Fibroblast of skin of right quadriceps (primary cell): ENCODE measurements at places on chromosomes 6 and 20.
A peak's percentile ranks its signal among the peaks of the same experiment; 100 is the strongest.

- no peak for DNase-seq
Observed at GRCh38 chr6:18431581-18431980, 44.4 kb downstream of the RNF144B start.

DNA sequence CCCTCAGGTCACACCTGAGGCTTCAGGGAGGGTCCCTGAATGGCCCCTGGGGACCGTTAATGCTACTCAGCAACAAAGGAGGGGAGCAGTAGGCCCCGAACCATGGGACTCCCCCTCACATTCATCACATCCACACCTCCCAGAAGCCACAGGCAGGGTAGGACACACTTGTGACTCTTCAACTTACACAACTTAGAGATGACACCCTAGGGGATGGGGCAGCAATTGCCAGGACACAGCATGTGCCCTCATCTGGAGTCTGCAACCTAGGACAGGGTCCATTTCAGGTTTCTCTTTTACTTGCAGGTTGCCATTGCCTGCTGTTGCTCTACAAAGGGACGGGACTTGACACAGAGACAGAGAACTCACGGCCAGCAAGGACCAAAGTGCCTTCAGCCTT is 770 bp downstream of the ULBP3 start:
- no peak for DNase-seq

GRCh38 chr20:62994869-62995281 is 11.9 kb downstream of the BHLHE23 start:
- DNase-seq: no peak

DNA sequence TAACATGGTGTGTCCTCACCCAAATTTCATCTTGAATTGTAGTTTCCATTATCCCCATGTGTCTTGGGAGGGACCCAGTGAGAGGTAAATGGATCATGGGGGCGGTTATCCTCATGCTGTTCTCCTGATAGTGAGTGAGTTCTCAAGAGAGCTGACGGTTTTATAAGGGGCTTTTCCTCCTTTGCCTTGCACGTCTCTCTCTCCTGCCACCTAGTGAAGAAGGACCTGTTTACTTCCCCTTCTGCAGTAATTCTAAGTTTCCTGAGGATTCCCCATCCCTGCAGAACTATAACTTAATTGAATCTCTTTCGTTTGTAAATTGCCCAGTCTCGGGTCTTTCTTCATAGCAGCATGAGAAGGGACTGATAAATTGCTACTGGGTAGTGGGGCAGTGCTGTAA is 789.3 kb downstream of the FRK start:
- no peak for DNase-seq

DNA sequence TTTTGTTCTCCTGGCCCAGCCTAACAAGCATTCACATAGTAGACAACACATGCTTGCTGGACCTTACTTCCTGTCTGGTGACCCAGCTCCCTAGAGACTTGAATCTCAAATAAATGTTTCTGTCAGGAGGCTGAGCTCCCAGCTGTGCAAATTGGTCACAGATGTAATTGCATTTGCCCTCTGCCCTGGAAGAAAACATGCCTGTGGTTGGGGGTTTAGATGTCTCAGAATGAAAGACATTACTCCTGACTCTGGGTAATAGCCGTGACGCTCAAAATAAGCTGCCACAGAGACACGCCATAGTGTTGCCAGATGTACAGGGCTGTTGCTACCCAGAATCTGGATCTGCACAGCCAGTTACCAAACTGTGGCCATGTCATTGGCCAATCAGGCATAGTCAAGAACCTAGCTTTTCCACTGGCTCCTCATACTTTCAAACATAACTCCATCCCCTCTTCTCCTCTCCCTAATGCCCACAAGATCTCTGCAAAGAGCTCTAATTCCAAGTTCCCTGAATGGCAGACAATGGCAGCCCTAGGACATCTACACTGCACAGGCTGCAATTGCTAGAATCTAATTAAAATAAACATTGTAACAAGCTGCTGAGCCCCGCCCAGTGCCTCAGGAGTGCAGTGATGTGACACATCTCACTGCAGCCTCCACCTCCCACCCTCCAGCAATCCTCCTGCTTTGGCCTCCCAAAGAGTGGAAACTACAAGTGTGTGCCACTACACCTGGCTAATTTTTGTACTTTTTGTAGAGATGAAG is 32.8 kb upstream of the GMPR start:
- DNase-seq: peak; percentile 95

GRCh38 chr6:34362176-34362575 is 30.3 kb downstream of the NUDT3 start:
- DNase-seq: no peak

DNA sequence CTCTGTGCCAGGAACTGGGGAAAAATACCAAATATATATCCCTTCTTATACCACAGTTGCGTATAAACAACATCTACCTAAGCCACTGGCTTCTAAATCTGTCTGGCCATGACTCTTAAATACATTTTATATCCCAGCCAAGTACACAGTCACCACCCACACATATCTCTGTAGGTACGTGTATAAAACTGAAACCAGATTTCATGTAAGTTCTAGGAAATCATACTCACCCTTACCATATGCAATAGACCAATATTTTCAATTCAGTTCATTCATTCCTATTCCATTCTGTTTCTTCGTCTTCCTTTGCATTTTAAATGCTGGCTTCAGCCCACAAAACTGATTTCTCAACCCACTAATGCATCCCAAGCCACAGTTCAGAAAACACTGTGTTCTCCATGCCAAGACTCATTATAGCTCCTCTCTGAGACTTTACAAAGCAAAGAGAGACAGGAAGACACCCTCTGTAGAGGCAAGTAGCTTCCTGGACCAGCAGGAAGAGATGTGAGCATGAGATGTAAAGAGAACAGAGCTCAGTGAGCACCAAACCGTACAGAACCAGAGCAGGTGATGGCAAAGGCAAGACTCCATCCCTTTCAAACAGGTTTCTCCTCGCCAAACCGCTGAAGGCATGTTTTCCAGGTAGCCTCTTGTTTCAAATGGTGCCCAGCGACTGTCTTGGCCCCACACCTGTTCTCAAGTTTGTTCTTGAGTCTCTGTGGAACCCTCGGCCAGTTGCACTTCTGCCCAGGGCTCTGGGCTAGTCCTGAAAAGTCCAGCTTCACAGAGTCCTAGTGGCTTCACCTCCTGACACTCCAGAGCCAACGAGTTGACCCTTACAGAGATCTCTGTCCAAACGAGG is 18.7 kb downstream of the FAM50B start:
- peak; percentile 88 for DNase-seq

- DNase-seq: no peak
Observed at GRCh38 chr6:44217332-44218143, 812 bp downstream of the MYMX start.

DNA sequence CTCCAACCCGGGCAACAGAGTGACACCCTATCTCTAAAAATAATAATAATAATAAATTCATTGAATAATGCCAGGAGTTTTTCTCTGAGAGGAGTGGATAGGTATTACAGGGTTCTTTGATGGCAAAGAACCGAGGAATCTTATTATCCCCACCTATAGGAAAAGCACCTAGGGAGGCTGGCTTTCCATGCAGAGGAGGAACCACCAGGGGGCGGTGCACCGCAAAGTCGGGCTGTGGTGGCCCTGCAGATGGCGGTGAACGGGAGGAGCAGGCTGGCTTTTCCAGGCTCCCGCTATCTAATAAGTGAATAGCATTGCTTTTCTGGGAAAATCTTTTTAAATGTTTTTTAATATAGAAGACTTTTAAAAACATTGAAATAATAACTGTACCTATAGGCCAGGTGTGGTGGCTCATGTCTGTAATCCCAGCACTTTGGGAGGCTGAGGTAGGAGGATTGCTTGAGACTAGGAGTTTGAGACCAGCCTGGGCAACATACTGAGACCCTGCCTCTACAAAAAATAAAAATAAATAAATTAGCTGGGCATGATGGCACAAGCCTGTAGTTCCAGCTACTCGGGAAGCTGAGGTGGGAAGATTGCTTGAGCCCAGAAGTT is 864.2 kb downstream of the KIF16B start:
- no peak for DNase-seq

GRCh38 chr6:9295644-9296043 is 860.3 kb upstream of the SLC35B3 start:
- no peak for DNase-seq

- peak; percentile 61 for DNase-seq
Observed at GRCh38 chr6:125904871-125905270, 51.7 kb upstream of the HINT3 start.
